Activated CD8-positive, alpha-beta T cell treated with anti-CD3 and anti-CD28 coated beads for 36 hours (primary cell): ENCODE measurements at places on chromosomes 3 and 15. TPM values are rescaled to one million over a fixed set of nuclear protein-coding genes. Genes with fewer than 3 reads are reported as not detected.

SLC28A1 gene
- total RNA-seq, result not detected

- DNase-seq, result no peak
Measured at GRCh38 chr15:52002351-52002750, 16.7 kb upstream of the MAPK6 start.

DNA sequence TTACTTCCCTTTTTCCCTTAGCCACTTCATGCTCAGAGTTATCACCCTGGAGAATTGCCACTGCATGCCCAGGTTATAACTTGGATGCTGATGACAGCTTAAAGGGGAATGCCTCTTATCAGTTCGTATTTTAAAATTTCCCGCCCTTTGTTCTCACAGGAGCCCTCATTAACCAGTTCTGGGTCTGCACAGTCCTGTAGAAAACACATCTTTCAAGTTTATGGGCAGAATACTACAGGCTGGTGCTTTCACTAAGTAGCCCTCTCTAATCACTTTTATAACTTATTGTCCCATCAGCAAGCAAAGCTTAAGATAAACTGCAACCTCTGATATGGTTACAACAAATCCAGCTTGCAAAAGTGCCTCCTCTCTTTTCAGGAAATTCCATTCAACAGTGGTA, 587.3 kb upstream of the UBE2E2 start:
- DNase-seq, result no peak

GRCh38 chr15:35690698-35691116, 144.7 kb upstream of the DPH6 start:
- DNase-seq, result no peak

DNA sequence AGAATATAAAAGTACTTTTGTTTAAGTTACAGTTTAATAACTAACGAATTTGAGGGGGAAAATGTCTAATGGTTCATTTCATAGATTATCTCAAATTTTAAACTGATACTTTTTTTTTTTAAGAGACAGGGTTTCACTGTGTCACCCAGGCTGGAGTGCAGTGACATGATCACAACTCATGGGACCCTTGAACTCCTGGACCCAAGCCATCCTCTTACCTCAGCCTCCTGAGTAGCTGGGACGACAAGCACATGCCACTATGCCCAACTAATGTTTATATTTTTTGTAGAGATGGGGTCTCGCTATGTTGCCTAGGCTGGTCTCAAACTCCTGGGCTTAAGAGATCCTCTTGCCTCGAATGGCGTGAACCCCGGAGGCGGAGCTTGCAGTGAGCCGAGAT, 16.5 kb downstream of the LRRC58 start:
- no peak for DNase-seq
